CD4-positive, alpha-beta T cell (primary cell): ENCODE measurements at places on chromosomes 7 and 10.

DNA sequence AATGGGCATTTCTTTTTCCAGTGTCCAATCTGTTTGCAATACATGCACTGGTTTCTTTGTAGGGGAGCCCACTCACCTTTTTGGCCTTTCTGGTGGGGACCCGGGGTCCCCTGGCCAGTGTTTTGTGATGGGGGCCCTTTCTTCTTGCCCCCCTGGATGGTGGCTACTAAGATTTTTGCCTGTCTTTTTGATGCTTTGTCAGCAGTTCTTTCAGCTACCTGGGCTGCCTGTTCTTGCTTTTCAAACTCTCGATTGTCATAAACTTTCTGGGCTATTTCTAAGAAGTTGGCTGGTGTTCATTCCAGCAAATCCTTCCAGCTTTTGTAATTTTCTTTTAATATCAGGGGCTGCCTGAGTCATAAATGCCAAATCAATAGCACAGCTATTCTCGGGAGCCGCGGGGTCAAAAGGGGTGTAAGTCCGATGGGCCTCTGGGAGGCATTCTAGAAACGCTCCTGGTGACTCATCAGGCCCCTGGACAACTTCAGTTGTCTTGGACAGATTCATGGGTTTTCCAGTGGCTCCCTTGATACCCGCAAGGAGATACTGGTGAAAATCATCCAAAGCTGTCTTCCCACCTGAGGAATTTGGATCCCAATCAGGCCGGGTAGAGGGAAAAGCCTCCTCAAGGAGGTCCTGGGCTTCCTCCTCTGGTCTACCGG, 79.0 kb downstream of the PRR15 start:
- no peak for DNase-seq

GRCh38 chr7:41503438-41503837, 199.5 kb downstream of the INHBA start:
- DNase-seq = no peak

DNA sequence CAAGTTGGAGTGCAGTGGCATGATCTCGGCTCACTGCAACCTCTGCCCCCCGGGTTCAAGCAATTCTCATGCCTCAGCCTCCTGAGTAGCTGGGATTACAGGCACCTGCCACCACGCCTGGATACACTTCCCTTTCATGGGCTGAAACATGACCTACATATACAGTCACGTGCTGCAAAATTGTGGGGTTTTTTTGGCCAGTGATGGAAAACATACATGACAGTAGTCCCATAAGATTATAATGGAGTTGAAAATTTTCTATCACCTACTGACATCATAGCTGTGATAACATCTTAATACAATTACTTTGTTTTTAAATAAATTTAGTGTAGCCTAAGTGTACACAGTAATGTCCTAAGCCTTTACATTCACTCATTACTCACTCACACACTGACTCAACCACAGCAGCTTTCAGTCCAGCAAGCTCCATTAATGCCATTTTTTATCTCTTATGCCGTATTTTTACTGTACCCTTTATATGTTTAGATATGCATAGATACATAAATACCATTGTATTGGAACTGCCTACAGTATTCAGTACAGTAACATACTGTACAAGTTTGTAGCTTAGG, 79.9 kb upstream of the TMEM196 start:
- no peak for DNase-seq

DNA sequence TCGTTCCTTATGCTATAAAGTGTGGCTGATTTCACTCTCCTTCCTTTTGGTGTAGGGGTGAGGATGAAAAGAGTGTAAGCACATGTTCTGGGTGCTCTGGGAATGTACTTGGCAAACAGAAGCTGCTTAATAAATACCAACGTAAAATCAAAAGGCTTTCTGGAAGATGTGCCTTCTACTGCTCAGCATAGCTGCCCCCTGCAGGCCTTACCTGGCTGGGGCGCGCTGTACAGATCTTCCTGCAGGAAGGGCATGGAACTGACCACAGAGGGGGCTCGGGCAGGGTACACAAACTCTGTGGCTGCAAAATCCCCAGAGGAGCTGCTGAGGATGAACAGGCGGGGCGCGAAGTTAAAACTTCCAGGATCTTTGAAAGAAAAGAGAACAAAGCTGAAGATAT, 169.4 kb downstream of the SVIL start:
- no peak for DNase-seq

DNA sequence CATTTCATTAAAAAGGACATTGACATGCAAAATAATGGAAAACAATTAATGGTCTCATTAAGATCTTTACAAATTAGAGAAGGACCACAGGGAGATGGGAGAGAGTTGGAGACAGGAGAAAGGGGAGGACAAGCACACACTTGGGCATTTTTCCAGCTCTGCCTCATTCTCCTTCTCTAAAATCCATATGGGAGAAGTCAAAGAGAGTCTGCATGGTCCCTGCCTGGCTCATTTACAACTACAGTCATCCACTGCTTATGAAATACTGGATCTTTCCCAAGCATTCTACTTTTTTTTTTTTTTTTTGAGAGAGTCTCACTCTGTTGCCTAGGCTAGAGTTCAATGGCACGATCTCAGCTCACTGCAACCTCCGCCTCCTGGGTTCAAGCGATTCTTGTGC, 518.9 kb upstream of the CELF2 start:
- DNase-seq = no peak

DNA sequence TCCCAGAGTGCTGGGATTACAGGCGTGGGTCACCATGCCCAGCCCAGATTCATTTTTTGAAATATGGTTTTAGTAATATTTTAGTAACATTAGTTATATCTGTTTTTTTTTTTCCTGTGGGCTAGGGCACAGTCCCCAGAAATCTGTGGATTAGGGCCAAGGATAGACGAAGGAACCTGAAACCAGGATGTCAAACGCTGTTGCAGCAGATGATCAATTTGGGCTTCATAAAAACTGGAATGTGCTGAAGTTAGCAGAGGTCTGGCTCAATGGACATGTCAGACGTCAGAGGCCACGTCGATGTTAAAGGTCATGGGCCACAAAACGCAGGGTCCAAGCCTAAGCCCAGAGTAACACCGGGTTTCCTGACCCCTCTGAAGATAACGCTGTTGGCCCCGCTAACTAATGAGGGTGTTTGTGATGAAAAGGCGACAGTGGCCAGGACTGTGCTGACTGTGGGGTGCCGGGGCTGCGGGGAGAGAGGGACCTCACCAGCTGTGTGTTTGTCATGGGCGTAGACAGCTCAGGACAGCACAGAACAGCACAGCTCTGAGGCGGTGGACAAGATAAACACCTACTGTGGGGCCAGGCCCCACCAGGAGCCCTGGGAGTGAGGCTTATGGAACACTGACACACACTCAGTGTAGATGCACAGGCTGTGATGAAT, 23.8 kb upstream of the GTPBP4 start:
- no peak for DNase-seq

DNA sequence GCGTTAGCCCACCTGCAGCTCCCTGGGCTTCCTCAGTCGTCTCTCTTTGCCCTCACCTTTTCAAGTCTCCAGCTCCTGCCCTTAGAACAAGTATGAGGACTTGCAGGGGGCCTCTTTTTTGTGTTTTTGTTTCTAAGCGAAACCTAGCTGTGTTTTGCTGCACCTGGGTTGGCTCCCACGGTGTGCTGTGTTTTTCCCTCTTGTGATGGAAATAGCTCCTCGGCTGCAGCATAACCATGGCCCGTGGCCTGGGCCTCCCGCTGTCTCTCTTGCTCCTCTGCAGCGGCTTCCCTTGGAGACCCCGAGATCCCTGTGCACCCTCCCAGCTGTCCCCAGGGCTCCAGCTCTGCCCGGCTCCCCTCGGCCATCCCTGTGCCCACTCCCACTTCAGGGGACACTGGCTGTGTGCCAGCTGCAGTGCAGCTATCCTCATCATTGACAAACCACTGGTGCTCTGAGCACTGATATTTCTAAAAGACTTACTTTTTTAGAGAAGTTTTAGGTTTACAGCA, 75.6 kb upstream of the TCERG1L start:
- DNase-seq = no peak
